ENCODE measurements at places on chromosomes 1 and 21.

DNA sequence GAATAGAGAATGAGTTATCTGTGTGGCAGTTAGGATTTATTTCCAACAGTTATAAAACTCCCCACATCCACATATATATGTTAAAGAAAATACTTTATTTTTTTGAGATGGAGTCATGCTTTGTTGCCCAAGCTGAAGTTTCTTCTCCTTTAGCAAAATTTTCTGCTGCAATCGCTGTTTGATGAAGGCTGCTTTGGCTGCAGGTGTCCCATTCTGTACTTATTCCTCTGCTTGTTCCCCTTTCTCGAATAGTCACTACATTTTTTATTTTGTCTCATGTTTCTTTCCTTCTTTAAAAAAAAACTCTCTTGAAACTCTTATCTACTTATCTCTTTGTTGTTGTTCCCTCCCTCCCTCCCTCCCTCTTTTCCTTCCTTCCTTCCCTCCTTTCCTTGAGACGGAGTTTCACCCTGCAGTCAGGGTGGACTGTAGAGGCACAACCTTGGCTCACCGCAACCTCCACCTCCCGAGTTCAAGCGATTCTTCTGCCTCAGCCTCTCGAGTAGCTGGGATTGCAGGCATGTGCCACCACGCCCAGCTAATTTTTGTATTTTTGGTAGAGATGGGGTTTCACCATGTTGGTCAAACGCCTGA lies 10.6 kb downstream of the OR2W3 start:
- DNase-seq, result no peak

- no peak for DNase-seq
These were observed 9.0 kb upstream of the SRM start for GRCh38 chr1:11068600-11069473.

DNA sequence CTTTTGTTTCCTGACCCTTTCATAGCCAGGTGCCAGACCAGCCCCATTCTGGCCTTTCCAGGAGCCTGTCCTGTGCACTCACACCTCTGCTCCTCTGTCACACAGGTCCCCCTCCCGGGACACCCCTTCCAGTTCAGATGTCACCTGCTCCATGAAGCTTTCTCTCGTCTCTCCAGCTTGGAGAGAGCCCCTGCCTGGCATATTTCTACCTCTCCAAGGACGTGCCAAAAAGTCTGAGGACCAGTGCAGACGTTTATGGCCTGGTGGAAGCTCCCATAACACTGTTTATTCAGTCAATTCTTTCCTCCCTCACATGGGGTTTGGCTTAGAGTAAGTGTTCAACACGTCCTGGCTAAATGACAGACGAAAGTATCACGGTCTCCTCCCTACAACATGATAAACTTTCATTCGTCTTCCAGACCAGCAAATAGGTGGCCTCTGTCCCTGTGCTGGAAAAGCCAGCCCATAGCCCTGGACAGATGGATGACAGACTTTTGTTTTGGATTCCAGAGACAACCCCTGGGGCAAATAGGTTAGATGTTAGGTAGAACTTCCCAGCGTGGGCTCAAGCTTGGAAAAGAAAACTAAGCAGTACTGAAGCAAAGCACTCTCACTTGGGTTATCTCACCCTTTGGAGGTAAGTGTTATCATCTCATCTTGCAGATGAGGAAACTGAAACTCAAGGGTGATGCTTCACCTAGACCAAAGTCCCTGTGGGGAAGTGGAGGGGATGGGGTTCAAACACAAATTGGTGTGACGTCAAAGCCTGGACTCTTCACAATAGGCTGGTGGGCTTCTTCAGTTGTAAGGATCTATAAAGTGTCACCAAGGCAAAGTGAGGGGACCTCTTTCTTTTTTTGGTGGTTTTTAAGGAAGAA lies 52.9 kb upstream of the ECE1 start:
- DNase-seq, result no peak

GRCh38 chr21:45140346-45140940 lies 66.1 kb downstream of the ADARB1 start:
- peak; percentile 30 for DNase-seq

- no peak for DNase-seq
These were observed 16.2 kb downstream of the SDHC start for GRCh38 chr1:161330346-161330745.

GRCh38 chr1:186925881-186926669 lies 97.3 kb downstream of the PLA2G4A start:
- DNase-seq, result no peak

- DNase-seq, result no peak
These were observed 60.8 kb upstream of the RNF11 start for GRCh38 chr1:51175278-51175677.

DNA sequence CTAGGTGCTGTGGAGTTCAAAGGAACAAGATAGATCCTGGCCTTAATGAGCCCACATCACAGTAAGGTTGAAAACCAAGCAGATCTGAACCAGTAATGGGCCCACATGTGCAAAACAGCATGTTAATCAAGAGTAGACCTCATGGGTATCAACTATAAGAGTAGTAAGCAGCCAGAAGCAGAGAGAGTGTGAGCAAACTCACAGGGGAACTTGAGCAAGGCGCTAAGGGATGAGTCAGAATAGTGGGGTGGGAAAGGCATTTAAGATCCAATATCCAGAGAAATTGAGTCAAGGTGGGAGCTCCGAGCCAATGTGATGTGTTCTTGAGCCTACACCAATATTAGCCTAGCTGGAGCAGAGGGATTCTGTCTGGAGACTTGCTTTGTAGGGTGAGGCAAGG lies 52.4 kb upstream of the GJA5 start:
- no peak for DNase-seq

GRCh38 chr21:14688412-14688811 lies 142.3 kb upstream of the SAMSN1 start:
- DNase-seq, result no peak

DNA sequence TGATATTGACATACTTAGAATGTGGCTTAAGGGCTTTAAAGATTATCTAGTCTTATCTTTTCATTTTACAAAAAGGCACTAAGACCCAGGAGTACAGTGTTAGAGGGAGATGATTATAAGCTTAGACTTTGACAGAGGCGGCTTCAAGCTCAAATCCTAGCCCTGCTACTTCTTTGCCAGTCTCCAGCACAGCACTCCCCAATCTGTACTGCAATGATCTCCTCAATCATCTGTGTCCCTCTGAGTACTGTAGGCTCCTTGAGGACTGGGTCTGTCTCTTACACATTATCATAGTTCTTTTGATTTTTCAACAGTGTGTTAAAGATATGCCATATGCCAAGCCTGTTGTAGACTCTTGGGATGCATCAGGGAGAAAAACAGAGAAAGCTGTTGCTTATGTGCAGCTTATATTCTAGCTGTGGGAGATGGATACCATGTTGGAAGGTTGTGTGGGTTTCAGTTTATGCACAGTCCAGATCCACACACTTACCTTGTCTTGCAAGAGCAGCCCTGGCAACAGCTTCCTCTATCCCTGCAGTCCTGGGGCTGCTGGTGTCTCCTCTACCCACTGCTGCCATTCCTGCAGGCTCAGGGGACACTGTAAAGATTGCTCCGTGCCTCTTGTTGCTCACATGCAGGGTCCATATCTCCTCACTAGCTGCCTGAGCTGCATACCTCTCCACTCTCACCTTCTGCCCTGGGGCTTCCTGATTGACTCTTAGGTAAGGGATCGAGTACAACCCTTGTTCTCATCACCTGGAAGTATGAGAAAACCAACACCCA lies 103.9 kb upstream of the TSPAN2 start:
- no peak for DNase-seq

DNA sequence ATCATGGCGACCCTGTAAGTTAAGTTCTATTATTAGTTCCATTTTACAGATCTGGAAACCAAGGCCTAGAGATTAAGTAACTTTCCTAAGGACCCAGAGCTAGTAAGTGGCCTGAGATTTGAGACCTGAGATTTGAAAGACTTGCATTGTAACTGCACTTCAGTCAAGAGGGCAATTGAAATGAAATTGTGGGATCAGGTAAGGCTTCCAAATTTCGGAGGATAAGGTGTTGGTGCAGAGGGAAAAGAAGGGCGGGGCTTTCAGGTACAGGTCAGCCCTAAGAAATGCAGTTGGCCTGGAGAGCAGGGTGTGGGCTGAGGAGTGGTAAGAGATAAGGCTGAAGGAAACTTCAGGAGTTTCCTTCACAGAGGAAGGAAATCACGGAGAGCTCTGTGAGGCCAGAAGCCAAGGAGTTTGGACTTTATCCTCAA lies 51.1 kb downstream of the SLC16A1 start:
- DNase-seq, result no peak

GRCh38 chr1:51726051-51726450 lies 109.2 kb downstream of the OSBPL9 start:
- no peak for DNase-seq

- DNase-seq, result no peak
These were observed 91.7 kb downstream of the TPR start for GRCh38 chr1:186283374-186283773.

DNA sequence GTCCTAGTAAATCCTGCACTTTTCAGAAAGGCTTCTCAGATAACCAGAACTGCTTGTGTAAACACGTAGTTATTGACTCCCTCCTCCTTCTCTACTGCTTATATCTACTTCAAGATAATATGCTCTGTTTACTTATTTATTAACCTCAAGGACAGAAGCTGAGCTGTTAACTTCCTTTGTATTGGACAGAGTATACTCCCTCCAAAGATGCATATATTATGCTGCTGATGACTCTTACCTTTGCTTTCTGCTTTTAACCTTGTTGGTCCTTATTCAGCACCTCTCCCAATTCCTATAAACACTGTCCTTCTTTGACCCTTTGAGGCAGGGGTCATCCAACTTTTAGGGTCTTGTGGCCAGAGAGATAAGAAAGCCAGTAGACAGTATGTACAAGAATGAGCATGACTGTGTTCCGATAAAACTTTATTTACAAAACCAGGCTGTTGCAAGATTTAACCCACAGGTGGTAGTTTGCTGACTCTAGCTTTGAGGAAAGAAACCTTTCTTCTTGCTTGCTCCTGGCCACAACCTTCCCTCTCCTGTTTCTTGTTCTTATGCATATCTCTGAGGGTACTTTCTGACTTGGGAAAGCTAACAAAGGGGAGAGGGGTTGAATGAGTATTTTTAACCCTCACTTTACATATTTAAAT lies 4.9 kb downstream of the TPM3 start:
- DNase-seq, result no peak

DNA sequence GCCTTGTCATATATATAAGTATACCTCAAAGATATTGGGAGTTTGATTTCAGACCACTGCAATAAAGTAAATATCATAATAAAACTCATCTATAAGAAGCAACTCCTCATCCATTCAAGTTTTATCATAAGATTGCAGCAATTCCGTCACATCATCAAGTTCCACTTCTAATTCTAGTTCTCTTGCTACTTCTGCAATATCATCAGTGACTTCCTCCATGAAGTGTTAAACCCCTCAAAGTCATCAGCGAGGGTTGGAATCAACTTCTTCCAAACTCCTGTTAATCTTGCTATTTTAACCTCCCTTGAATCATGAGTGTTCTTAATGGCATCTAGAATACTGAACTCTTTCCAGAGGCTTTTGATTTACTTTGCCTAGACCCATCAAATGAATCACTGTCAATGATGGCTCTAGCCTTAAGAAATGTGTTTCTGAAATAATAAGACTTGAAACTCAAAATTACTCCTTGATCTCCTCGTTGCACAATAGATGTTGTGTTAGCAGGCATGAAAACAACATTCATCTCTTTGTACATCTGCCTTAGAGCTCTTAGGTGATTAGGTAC lies 88.3 kb downstream of the RPE65 start:
- no peak for DNase-seq

- DNase-seq, result no peak
These were observed 8.8 kb downstream of the NCMAP start for GRCh38 chr1:24564695-24565094.

DNA sequence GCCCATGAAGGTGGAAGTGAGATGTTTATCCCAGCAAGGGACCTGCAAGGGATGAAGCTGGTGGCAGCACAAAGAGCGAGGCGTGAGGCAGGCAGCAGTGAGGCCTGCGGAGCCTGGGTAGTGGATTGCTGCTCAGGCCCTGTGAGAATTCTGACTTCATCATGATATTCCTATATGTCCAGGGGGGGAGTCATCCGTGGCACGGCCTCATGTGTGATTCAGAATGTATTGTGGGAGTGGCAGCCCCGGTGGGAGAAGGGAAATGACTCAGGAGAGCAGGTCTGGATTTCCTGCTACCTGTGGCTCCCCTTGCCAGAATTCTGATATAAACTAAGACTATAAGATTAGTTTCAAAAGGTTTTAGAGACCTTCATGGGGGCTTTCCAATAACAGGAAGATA lies 240.9 kb downstream of the CAMTA1 start:
- DNase-seq, result no peak

- peak; percentile 18 for DNase-seq
These were observed 172.7 kb downstream of the TGFBR3 start for GRCh38 chr1:91712981-91713841.

DNA sequence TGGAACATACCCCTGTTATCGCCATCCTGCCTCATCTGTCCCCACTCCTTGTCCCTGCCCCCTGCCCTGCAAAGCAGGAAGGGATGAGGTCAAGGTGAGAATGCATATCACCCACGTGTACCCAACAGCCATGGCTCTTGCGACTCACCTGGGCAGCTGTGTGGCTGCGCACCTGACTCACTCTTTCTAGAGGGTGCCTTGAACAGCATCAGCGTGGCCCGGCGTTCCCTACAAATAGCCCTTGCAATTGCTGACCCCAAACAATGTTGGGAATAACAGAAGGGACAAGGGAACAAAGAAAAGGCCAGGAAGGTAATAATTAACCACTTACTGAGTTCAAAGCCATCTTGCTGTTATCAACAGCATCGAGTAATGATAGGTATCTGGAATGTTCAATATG lies 10.2 kb downstream of the TMPRSS2 start:
- no peak for DNase-seq

GRCh38 chr1:89990976-89991831 lies 3.7 kb upstream of the ZNF326 start:
- no peak for DNase-seq

- DNase-seq, result no peak
These were observed 115.6 kb downstream of the PGBD5 start for GRCh38 chr1:230310381-230311163.

GRCh38 chr1:183092350-183092749 lies 69.1 kb downstream of the LAMC1 start:
- no peak for DNase-seq

GRCh38 chr1:23522244-23522982 lies 8.6 kb downstream of the E2F2 start:
- no peak for DNase-seq

DNA sequence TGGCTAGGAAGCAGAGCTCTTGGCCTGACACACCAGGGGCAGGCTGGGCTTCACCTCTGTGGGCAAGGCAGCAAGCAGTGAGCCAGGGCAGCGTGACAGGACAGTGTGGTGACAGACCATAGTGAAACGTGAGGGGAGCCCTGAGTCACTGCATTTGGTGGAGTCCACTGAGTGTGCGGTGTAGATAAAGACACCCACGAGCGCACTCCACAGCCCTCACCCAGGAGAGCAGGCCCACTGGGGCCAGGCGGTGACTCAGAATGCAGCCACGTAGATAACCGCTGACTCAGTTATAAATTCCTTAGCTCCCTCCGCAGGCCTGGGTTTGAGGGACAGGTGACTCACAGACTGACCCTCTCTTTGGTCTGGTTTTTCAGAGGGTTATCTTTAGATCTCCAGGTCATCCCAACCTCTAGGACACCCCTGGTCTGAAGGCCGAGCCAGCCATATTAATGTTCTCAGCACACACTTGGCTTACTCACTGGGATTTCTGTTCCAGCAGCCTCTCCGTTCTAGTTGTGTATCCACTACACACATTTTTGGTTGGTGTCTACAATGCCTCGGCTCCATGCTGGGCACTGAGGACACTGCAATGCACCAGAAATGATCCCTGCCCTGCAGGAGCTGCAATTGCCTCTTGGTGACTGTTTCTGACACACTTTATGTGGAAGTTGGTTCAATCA lies 90.2 kb upstream of the TSPAN2 start:
- no peak for DNase-seq
